ENCODE measurements at places on chromosomes 6 and 20.

GRCh38 chr20:38573413-38573812 is 7.6 kb upstream of the ADIG start:
- peaks cover 8% of the 10 kb centered on the region for H3K4me1 ChIP-seq
- H3K4me3 ChIP-seq, result no peak overlapping the region
- DNase-seq, result no peak
- peaks cover 73% of the 10 kb centered on the region for H3K36me3 ChIP-seq
- no peaks in the 10 kb centered on the region for H3K27me3 ChIP-seq

GRCh38 chr20:3681931-3682781 is at the start of gene ADAM33:
Gene ADAM33 (minus strand): TSS chr20:3682010. CDS start chr20:3682004, 6 bp downstream.
- H3K4me3 ChIP-seq, result no peak within 1 kb of the TSS
- peaks cover 4% of the 10 kb centered on the region for H3K4me1 ChIP-seq
- peaks cover 22% of the 10 kb centered on the region for H3K27me3 ChIP-seq

- peaks cover 4% of the 10 kb centered on the region for H3K4me1 ChIP-seq
- H3K27me3 ChIP-seq, result peaks cover 6% of the 10 kb centered on the region
- no peaks in the 10 kb centered on the region for H3K36me3 ChIP-seq
- DNase-seq, result peak; percentile 66
- H3K4me3 ChIP-seq, result peak overlapping the region; percentile 79
These were observed 37.9 kb downstream of the ERMARD start for GRCh38 chr6:169789146-169789943.

DNA sequence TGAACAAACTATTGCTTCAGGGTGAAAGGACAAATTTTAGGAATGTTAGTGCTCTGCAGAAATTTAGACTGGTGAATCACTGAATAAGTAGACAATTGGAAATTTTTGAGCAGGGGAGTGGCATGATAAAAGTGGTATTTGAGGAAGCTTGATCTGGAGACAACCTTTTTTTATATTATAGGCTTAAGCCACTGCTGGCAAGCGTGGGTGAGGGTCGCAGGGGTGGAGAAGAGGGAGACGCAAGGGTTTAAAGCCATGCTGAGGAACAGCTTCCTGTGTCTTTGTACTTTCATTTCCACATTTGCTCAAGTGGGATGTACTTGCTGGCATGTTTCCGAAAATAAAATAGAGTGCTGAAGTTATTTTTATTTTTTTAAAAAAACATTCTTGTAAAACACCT is 23.7 kb downstream of the NCOA7 start:
- H3K36me3 ChIP-seq, result no peaks in the 10 kb centered on the region
- no peaks in the 10 kb centered on the region for H3K27me3 ChIP-seq
- no peak for DNase-seq
- H3K4me1 ChIP-seq, result peaks cover 8% of the 10 kb centered on the region

DNA sequence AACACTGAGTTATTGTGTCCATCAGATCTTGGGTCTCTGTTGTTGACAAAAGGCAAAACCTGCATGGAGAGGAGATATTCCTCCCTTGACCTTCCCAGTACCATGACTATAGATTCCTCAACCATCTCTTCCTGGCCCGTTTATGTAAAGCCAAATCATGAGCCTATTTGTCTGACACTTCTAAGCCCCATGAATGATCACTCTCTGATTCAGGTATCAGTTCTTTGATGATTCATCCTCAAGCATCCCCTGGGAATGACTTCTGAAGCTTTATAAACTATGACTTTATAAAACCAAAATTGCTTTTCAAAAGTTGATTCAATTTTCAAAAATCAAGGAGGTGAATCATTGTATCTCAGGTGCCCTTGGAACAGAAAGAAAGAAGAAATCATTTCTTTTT is 78.7 kb upstream of the LOC128125822 start:
- H3K4me3 ChIP-seq, result no peak overlapping the region
- no peaks in the 10 kb centered on the region for H3K4me1 ChIP-seq
- DNase-seq, result no peak
- no peaks in the 10 kb centered on the region for H3K27me3 ChIP-seq

DNA sequence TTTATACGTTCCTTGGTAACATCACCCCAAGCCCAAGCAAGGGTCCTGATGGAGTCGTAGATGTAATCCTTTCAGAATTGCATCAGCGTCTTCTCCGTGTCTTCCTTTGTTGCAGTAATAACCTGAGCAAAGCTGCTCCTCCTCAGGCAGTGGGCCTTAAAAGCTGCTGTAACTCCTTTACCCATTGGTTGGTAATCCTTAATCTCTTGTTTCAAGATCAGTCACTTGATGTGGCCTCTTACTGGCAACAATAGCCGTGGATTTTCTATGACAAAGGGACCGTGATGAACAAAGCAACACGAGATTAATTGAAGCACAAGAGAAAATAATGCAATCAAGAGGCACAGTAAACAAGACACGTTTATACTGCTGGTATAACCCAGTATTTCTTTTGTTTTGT is 44.6 kb downstream of the ALDH5A1 start:
- no peaks in the 10 kb centered on the region for H3K36me3 ChIP-seq
- H3K4me3 ChIP-seq, result peak overlapping the region; percentile 6
- DNase-seq, result no peak
- peaks cover 6% of the 10 kb centered on the region for H3K4me1 ChIP-seq
- H3K27ac ChIP-seq, result no peak overlapping the region
- no peaks in the 10 kb centered on the region for H3K27me3 ChIP-seq

- H3K4me3 ChIP-seq, result no peak overlapping the region
- H3K27me3 ChIP-seq, result peaks cover 16% of the 10 kb centered on the region
- DNase-seq, result peak; percentile 45
- no peak overlapping the region for H3K27ac ChIP-seq
- H3K36me3 ChIP-seq, result no peaks in the 10 kb centered on the region
These were observed 207.9 kb downstream of the ERMARD start for GRCh38 chr6:169959136-169960002.

DNA sequence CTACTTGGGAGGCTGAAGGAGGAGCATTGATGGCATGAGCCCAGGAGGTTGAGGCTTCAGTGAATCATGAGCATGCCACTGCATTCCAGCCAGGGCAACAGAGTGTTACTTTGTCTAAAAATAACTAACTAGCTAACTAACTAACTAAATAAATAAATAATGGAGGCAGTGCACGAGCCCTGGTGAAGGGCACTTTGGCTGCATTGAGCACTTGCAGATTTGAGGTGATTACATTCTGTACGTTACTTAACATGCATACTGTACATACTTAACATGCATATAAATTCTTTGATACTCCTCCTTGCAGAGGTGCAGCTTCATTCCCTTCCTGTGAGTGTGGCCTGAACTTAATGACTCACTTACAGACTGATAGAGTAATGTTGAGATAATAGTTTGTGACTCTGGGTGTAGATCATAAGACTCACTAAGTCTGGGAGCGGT is 10.7 kb downstream of the HLA-A start:
- no peaks in the 10 kb centered on the region for H3K4me1 ChIP-seq
- H3K27ac ChIP-seq, result no peak overlapping the region
- DNase-seq, result no peak
- no peak overlapping the region for H3K4me3 ChIP-seq
- no peaks in the 10 kb centered on the region for H3K27me3 ChIP-seq
- H3K36me3 ChIP-seq, result no peaks in the 10 kb centered on the region

DNA sequence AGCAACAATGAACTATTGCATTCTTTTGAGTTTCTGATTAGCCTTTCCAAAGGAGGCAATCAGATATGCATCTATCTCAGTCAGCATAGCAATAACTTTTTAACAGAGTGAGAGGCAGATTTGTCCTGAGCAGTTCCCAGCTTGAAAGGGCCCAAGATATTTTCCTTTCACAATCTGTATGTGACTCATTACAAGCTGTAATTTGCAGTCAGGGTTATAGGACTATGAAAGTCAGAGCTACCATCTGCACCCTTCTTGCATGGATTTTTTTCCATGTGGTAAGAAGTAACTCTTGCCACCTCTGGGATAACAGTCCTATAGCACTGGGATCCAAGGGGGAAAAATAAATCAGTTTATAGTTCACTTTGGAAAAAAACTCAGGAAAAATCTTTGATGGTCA is 318.2 kb upstream of the RGS17 start:
- H3K36me3 ChIP-seq, result peaks cover 5% of the 10 kb centered on the region
- no peak overlapping the region for H3K27ac ChIP-seq
- H3K4me1 ChIP-seq, result no peaks in the 10 kb centered on the region
- H3K4me3 ChIP-seq, result no peak overlapping the region
- H3K27me3 ChIP-seq, result no peaks in the 10 kb centered on the region

GRCh38 chr6:133623621-133624020 is 265.3 kb upstream of the TCF21 start:
- DNase-seq, result no peak
- no peak overlapping the region for H3K27ac ChIP-seq
- no peak overlapping the region for H3K4me3 ChIP-seq
- H3K4me1 ChIP-seq, result no peaks in the 10 kb centered on the region

DNA sequence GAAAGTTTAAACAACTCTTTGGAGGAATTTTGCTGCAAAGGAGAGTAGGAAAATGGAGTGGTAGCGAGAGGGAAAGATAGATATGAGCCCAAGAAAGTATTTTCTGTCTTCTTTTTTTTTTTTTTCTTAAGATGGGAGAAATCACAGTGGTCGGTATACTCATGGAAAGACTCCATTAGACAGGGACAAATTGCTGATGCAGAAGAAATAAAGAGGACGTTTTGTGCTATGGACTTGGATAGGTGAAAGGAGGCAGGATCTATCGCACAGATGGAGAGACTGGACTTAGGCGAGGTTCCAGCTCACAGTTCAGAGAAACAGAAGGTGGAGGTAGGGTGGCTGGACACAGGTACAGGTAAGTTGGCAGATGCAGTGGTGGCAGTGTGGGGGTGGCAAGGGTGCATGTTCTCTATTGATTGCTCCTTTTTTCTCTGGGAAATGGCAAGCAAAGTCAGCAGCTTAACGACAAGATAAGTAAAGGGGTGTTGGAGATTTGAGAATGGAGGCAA is 44.2 kb upstream of the ARMC2 start:
- no peak overlapping the region for H3K27ac ChIP-seq
- DNase-seq, result no peak
- no peaks in the 10 kb centered on the region for H3K4me1 ChIP-seq
- H3K27me3 ChIP-seq, result no peaks in the 10 kb centered on the region
- H3K4me3 ChIP-seq, result no peak overlapping the region

- DNase-seq, result no peak
- no peaks in the 10 kb centered on the region for H3K36me3 ChIP-seq
- peaks cover 5% of the 10 kb centered on the region for H3K4me1 ChIP-seq
- H3K4me3 ChIP-seq, result no peak overlapping the region
- no peaks in the 10 kb centered on the region for H3K27me3 ChIP-seq
These were observed 19.4 kb downstream of the PFDN4 start for GRCh38 chr20:54227241-54227640.

GRCh38 chr20:50655311-50655880 is 35.9 kb downstream of the RIPOR3 start:
- peak overlapping the region; percentile 14 for H3K27ac ChIP-seq
- no peak overlapping the region for H3K4me3 ChIP-seq
- no peaks in the 10 kb centered on the region for H3K27me3 ChIP-seq
- no peaks in the 10 kb centered on the region for H3K36me3 ChIP-seq
- no peaks in the 10 kb centered on the region for H3K4me1 ChIP-seq
- DNase-seq, result no peak

DNA sequence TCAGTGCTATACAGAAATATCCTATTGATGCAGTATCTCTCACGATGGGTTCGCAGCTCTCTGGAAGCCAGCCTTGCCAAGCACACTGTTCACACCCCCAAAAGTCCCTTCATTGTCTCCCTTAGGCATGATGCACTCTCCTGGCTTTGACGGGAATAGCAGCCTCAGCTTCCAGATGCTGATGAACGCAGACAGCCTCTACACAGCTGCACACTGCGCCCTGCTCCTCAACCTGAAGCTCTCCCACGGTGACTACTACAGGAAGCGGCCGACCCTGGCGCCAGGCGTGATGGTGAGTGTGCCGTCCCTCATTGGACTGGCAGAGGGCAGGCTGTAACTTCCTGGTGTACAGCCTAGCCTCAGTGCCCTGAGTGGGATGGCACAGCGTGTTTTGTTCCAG is 60.0 kb upstream of the PBOV1 start:
- peak; percentile 67 for DNase-seq
- H3K4me1 ChIP-seq, result peaks cover 2% of the 10 kb centered on the region
- H3K36me3 ChIP-seq, result peaks cover 11% of the 10 kb centered on the region
- no peak overlapping the region for H3K4me3 ChIP-seq
- no peaks in the 10 kb centered on the region for H3K27me3 ChIP-seq
- H3K27ac ChIP-seq, result no peak overlapping the region

- no peaks in the 10 kb centered on the region for H3K4me1 ChIP-seq
- no peak overlapping the region for H3K4me3 ChIP-seq
- H3K27me3 ChIP-seq, result peaks cover 8% of the 10 kb centered on the region
- H3K27ac ChIP-seq, result no peak overlapping the region
- DNase-seq, result no peak
These were observed 54.4 kb downstream of the ALDH5A1 start for GRCh38 chr6:24549158-24549557.

- no peaks in the 10 kb centered on the region for H3K4me1 ChIP-seq
- no peaks in the 10 kb centered on the region for H3K36me3 ChIP-seq
- H3K27ac ChIP-seq, result no peak overlapping the region
- no peaks in the 10 kb centered on the region for H3K27me3 ChIP-seq
- no peak for DNase-seq
- H3K4me3 ChIP-seq, result no peak overlapping the region
These were observed 51.2 kb downstream of the MACROD2 start for GRCh38 chr20:14046534-14046933.

DNA sequence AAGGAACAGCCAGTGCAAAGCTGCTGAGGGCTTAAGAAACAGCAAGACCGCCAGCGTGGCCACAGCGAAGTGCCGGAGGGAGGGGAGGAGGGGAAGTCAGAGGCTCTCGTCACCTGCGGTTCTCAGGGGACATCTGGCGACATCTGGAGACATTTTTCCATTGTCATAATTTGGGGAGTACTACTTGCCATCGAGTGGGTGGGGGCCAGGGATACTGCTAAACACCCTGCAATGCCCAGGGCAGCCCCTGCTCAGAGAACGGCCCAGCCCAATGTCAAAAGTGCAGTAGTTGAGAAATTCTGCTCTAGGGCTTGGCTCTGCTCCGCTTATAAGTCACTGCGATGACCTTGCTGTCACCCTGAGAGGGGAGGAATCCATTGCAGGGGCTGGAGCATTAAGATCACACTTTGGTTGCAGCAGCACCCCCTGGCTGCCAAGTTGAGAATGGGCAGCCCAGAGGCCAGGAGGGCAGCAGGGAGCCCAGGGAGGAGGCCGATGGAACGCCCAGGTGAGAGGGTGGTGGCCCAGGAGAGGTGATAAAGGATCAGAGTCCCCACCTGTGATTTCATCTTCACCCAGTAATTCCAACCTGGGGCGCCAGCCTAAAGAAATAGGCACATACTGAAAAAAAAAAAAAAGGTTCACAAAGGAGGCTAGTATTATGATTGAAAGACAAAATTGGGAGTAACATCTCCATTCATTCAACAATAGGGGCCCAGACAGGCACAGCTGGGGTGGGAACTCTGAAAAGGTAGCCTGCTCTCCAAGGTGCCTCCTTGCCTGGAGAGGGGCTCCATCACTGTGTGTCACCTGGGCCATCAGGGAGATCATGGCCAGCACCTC is 218.2 kb downstream of the BMP7 start:
- peak; percentile 90 for DNase-seq
- H3K27ac ChIP-seq, result no peak overlapping the region
- no peaks in the 10 kb centered on the region for H3K4me1 ChIP-seq
- H3K4me3 ChIP-seq, result no peak overlapping the region
- no peaks in the 10 kb centered on the region for H3K27me3 ChIP-seq
- no peaks in the 10 kb centered on the region for H3K36me3 ChIP-seq

GRCh38 chr6:40948570-40948969 is 90.5 kb downstream of the UNC5CL start:
- peaks cover 3% of the 10 kb centered on the region for H3K4me1 ChIP-seq
- H3K36me3 ChIP-seq, result no peaks in the 10 kb centered on the region
- no peaks in the 10 kb centered on the region for H3K27me3 ChIP-seq
- peak; percentile 56 for DNase-seq

- no peak overlapping the region for H3K27ac ChIP-seq
- H3K27me3 ChIP-seq, result no peaks in the 10 kb centered on the region
- peaks cover 12% of the 10 kb centered on the region for H3K4me1 ChIP-seq
- H3K36me3 ChIP-seq, result no peaks in the 10 kb centered on the region
- no peak overlapping the region for H3K4me3 ChIP-seq
- DNase-seq, result no peak
These were observed 98.0 kb downstream of the SNAP25 start for GRCh38 chr20:10316582-10316981.
